ENCODE measurements at places on chromosomes 12 and 14.
A peak's percentile ranks its signal among the peaks of the same experiment; 100 is the strongest.

DNA sequence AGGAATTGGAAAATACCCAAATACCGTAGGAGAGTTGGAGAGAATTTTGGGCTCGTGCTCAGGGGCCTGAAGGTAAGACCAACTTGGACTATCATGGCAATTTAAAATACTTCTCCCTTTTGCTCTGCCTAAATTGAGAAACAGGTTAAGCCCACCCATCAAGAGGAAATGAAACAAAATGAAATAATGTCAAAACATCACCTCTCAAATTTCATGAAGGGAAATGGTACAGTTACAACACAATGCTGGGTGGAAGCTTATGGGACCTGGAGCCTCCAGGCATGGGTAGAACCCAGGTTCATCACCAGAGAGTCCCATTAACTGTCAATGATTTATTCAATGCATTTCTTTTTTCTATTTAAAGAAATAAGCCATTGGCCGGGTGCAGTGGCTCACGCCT, 33.7 kb downstream of the FOS start:
- DNase-seq, result no peak

DNA sequence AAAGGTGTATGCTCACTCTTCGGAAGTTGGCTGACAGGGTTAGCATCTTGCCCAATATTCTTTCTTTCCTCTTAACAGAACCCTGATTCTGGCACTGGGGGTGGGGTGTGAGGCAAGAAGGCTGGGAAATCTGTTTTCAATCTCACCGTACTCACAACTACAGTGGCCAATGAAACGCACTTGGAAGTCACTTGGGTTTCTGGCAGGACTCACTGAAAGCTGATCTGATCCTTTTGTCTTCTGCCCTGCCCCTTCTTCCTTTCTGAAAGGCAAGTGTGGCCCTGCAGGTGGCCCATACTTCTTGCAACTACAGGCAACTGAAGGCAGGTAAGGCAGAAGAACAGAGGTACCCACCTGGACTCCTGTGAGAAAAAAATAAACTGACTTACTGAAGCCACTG, 106.9 kb downstream of the STXBP6 start:
- peak; percentile 60 for DNase-seq

DNA sequence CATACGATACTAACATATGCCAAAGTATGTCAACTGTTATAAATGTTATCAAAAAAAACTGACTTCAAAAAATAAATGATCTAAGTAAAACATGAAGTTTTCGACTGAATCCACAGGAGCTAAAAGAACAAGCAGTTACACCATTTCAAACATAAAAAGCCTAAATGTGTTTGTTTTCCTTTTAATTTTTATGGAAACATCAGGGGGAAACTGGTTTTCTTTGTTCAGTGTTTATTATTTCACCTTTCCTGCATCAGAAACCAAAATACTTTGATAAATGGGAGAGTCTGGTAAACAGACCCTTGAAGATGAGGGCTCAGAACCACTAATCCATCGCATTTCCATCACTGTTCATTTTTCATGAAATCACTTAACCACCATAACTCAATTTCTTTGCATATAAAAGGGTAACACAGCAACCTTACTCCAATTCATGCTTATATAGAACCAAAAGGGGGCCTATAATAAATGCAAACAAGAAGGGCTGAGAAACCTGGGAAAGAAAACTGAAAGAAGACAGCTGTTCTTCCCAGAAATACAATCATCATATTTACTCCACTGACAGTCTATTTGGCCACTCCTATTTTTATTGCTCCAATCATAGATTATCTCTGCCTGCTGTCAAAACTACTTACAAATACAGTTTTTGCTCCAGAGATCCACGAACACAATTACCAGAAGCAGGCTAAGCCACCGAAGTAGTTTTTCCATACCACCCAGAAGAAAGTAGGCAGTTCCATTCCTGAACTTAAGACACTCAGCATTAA, 17.0 kb downstream of the FGD6 start:
- DNase-seq, result no peak

GRCh38 chr12:24561882-24562770, 386.8 kb downstream of the BCAT1 start:
- no peak for DNase-seq

DNA sequence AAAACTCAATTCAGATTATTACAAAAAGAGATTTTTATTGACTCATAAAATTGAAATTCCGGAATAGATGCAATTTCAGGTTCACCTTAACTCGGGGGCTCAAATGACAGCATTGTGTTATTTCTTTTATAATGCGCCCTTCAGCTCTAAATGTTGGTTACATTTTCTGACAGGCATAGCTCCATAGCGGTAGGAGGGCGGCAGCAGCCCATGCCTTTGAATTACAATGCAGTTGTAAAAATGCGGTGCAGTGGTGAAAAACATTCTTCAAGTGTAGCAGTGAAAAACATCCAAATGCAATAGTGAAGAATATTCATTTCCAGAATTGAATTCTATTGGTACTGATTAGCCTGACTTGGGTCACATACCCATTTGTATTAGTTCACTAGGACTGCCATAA, 215.3 kb upstream of the PKP2 start:
- DNase-seq, result no peak

DNA sequence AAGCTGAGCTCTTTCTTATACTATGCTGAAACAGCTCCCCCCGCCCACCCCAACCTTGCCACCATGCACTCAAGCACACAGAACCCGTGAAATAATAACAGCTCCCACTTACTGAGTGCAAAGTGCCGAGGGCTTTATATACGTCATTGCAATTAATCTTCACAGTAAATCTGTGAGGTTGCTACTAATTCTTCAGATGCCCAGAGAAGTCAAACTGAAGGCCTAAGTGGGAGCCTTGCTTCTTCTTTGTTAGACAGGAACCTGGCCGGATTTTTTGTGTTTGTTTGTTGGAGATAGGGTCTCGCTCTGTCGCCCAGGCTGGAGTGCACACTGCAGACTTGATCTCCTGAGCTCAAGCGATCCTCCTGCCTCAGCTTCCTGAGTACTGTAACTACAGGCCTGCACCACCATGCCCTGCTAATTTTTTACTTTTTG, 34.0 kb downstream of the VCPKMT start:
- DNase-seq, result no peak

GRCh38 chr12:6206327-6206726, 6.1 kb downstream of the CD9 start:
- no peak for DNase-seq

DNA sequence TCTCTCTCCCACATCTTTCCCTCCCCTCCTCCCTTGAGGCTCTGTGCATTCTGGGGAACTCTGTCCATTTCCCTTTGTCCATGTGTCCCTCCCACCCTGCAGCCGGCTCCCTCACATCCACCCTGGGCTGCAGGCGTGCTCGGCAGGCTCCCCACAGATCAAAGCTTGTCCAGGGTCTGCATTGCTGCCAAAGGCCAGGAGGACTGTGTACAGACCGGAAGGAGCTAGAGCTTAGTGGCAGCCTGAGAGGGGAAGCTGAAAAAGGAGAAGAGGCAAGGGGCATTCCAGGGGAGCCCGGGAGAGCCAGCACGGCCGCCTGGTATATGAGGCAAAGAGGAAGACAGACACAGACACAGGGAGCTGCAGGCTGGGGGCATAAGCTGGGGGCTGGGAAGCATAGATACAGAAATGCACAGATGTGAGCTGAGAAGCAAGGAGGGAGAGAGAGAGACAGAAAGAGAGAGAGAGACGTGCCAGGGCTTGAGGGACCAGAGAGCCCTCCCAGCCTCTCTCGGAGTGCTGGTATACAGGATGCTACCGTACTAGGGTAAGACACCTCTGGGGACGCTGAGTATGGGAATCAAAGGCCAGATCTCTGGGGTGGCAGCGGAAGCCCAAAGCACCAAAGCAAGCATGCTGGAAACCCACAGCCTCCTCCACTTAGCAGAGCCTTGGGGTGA, 3.3 kb downstream of the CD4 start:
- DNase-seq, result no peak

DNA sequence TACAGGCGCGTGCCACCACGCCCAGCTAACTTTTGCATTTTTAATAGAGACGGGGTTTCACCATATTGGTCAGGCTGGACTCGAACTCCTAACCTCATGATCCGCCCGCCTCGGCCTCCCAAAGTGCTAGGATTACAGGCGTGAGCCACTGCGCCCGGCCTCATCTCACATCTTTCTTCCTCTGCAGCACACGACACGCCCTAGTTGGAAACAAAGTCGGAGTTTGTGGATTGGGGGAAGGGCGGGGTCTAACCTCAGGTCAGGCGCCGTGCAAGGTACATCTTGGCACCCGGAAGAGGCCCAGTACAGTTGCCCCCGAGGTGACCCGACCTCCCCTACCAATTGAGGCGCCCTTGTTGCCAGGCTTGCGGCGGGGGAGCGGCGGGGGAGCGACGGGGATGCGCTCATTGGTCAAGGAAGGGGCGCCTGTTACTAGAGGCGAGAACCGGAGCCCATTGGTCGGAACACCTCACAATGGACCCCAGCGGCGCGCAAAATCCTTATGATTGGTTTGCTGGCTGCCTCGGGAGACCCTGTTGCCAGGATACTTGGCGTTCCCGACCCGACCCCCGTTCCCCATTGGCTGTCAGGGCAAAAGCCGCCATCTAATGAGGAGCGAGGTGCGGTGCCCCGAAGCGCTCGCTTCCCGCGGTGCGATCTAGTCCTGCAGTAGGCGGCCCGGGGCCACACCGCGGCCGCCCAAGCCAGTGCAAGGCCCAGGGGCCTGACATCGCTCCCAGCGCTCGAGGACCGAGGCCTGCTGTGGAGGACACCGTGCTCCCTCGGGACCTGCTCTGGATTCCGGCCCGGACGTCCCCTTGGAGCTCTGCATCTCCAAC, at the start of gene REC8:
TSS of gene REC8 (plus strand) at position 659 of the 839 bp plus-strand sequence. CDS start 473 bp downstream, outside the sequence.
- DNase-seq, result no peak

DNA sequence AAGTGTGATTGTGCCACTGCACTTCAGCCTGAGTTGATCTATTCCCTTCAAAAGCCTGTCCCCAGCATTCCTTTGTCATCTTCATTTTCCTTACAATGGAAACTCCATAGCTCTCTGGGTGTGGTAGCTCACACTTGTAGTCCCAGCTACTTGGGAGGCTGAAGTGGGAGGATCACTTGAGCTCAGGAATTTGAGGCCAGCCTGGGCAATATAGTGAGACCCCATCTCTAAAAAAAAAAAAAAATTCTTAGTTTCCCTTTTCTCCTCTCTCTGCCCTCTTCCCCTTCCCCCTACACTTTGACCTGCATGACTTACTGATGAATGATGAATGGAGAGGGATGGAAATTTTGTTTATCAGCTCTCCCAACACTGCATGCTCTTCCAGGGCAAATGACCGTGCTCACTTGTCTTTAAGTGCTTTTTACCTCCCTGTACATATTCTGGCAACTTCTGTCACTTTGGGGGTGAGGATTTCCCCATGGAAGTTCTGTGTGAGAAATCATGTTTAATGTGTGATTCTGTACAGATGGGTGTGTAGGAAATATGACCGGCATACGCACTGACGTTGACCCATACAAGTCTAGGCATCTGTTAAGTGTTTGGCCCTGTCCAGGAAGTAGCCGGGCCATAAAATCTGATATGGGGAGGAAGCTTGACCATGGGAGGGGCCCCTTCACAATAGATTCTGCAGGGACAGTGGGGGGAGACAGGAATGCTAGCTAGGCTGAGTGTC, 65.4 kb downstream of the ZFP36L1 start:
- DNase-seq, result no peak

DNA sequence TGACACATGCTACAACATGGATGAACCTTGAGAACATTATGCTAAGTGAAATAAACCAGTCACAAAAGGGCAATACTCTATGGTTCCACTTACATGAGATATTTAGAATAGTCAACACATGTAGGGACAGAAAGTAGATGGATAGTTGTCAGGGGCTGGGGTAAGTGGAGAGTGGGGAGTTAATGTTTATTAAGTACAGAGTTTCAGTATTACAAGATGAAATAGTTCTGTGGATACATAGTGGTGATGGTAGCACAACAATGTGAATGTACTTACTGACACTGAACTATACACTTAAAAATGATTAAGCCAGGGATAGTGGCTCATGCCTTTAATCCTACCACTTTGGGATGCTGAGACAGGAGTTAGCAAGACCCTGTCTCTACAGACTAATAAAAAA, 8.7 kb downstream of the NUP107 start:
- no peak for DNase-seq

DNA sequence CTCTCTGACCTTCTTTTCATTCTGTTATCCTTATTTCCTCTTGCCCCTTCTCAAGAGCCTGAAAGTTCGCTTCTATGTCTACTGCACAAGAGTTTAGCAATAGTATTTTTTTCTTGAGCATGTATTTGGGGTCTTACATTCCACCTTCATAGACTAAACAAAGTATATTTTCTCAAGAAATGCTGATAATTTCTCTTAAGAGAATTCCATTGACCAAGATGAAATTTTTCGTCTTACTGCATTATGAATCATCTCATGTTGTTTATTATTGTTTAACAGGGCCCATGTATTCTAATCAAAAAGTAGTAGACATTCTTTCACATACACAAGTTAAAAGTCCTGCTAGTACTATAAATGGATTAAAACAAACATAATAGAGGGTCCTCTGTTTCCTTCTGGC, 219.3 kb downstream of the C12orf50 start:
- no peak for DNase-seq

- no peak for DNase-seq
These were observed 119.0 kb upstream of the FKBP4 start for GRCh38 chr12:2675776-2676175.

GRCh38 chr12:99619389-99620158, 28.0 kb upstream of the GARIN6 start:
- DNase-seq, result peak; percentile 0

Data from HFF-Myc (cell line).